MCF 10A (cell line): ENCODE measurements at places on chromosomes 3 and 15.
A peak's percentile ranks its signal among the peaks of the same experiment; 100 is the strongest.

DNA sequence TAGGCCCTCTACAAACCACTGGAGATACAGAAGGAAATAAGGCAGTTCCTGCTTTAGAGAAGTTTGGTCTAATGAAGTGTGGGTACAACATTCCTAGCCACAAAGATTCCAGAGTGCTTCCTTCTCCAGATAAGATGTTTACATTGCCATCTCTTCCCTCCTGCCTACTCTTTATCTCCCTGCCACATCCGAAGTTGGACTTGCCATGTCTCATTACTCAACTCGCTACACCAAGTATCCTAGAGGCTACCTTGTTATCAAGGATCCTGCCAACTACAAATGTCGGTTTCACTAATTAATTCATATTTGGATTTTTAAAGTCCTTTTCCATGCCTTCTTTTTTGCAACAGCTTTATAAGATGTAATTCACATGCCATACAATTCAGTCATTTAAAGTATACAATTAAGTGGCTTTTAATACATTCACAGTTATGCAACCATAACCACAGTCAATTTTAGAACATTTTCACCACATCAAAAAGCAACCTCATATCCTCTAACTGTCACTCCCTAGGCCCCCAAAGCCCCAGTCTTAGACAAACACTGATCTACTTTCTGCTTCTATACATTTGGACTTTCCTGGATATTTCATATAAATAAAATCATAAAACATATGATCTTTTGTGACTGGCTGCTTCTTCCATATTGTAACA, 53.7 kb upstream of the CSTA start:
- DNase-seq, result no peak

GRCh38 chr15:92161039-92161670, 232.5 kb upstream of the ST8SIA2 start:
- DNase-seq, result no peak

- peak; percentile 86 for DNase-seq
Measured at GRCh38 chr3:123749711-123750110, 134.4 kb downstream of the MYLK start.

- DNase-seq, result no peak
Measured at GRCh38 chr3:142270407-142270806, 45.0 kb upstream of the GK5 start.

DNA sequence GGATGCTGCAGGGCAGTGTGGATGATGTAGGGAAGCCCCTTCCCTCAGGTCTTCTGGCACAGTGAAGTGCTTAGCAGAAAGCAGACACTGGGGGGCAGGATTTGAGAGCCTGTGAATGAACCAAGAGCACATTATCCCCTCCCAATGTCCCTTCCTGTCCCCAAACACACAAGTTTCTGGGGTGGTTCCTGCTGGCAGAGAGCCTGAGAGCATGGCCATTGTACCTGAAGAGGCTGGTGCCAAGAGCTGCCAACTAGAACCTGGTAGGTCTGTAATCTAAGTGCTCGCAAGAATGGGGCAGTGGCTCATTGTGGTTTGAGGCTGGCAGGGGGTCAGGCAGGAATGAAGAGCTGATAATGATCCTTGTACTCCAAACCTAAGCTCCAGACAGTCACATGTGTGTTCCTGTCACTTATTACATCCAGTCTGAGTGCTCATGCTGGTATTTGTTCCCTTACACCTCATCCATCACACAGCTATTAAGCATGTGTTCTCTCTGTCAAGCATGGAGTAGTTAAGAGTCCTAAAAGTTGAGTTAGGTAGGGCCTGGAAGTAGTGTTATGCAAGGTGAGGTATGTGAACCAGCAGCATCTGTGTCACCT, 6.7 kb upstream of the CCR1 start:
- DNase-seq, result no peak

DNA sequence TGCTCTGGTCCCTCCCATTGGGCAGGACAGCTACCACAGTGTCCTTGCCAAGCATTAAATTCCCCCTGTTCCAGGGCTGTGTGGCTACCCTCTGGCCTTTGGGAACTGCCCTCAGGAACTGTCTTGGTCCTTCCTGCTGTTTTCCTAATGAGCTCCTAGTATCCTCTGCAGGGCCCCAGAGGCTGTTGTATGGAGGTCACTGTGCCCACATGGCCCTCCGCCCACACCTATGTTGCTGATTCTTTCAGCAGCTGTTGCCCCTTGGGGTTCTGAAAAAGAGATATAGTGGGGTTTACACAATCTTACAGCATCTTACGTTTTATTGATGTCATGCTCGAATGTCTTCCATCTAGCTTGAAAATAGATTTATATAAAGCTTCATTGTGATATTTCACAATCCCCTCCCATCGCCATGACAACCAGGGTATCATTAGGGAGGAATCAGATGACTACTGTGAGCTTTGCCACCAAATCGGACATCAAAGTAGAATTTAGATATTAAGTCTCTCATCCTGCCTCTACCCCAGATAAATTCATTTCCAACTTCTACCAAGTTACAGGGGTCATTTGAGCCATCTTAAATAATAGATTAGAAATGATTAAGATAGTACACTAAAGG, 97.1 kb upstream of the NR2E3 start:
- no peak for DNase-seq

DNA sequence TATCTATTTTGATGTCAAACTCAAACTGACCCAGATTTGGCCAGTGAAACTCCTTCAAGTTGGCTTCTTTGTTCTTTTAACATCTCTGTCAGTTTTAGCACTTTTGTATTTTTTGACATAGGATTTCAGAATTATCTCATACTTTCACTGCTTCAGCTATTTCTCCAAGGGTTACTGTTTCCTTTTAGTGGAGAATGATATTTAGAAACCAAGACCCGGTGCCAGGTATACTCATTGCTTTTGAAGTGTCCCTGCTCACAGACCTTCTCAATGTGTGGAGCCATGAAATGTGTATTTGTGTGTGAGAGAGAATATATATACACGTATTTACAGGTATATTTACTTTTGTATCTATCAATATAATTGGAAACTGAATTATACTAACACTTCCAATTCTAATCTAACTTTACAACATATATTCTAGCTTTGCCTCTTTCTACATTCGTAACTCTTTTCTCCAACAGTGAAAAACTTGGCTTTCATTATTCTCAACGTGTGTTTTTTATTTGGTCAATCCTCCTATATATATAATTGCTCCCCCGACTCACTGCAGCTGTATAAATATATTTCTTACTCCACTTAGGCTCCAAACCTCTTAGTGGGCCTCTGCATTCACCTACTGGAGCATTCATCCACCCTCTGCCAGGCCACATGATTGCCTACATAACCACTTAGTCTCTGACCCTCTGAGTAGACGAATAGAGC, 54.0 kb downstream of the OTOL1 start:
- DNase-seq, result no peak

GRCh38 chr3:58568572-58569286, 8.5 kb downstream of the FAM107A start:
- DNase-seq, result peak; percentile 67

DNA sequence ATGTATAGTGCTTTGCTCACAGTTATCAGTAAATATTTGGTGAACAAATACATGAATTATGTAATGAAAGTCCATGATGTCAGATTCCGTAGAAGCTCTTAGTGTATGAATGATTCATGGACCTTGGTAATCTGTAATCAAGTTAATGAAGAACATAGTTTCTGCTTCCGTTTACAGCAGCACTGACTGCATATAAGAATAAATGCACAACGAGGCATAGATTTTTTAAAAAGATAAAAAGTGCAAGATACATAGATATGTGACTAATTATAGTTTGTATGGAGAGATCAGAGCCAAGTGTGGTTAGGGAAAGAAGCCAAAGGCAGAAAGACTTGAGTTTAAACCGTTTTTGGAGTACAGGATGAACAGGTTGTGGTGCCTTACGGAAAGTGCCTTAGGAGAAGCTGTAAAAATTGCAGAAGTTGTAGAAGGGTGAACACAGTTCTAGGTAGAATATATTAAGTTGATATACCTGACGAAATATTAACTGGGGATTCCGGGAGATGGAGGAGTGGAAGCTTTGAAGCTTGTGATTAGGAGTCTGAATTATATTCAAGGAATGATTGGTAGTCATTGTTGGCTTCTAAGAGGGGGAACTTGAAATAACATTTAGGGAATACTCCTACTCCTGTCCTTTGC, 293.1 kb downstream of the NLGN1 start:
- no peak for DNase-seq

- peak; percentile 36 for DNase-seq
Measured at GRCh38 chr3:143433787-143434378, 314.3 kb downstream of the CHST2 start.

- no peak for DNase-seq
Measured at GRCh38 chr3:32323604-32324003, 68.0 kb upstream of the CMTM7 start.

DNA sequence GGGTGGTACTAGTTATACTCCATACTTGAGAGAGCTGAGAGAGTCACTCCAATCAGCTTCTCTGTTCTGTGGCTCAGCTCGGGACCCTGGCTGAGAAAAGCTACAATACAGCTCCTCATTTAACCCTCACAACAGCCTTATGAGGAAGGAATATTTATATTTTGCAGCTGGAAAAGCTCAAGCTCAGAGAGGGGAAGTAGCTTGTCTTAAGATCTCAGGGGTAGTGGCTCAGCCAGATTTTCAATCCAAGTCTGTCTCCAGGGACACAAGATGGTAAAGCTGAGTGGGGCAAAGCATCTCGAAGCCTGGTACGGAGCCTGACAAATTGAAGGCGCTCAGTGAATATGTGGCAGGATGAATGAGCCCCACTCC, 14.8 kb downstream of the SCAMP2 start:
- no peak for DNase-seq

GRCh38 chr15:85443593-85444087, 63.2 kb downstream of the AKAP13 start:
- peak; percentile 68 for DNase-seq

- DNase-seq, result no peak
Measured at GRCh38 chr3:15271785-15272381, 60.5 kb downstream of the SH3BP5 start.

GRCh38 chr15:70266412-70267121, 168.8 kb upstream of the TLE3 start:
- peak; percentile 85 for DNase-seq

GRCh38 chr3:153835540-153835939, 285.6 kb upstream of the ARHGEF26 start:
- no peak for DNase-seq

GRCh38 chr15:92662762-92663161, 7.2 kb upstream of the FAM174B start:
- DNase-seq, result peak; percentile 36

DNA sequence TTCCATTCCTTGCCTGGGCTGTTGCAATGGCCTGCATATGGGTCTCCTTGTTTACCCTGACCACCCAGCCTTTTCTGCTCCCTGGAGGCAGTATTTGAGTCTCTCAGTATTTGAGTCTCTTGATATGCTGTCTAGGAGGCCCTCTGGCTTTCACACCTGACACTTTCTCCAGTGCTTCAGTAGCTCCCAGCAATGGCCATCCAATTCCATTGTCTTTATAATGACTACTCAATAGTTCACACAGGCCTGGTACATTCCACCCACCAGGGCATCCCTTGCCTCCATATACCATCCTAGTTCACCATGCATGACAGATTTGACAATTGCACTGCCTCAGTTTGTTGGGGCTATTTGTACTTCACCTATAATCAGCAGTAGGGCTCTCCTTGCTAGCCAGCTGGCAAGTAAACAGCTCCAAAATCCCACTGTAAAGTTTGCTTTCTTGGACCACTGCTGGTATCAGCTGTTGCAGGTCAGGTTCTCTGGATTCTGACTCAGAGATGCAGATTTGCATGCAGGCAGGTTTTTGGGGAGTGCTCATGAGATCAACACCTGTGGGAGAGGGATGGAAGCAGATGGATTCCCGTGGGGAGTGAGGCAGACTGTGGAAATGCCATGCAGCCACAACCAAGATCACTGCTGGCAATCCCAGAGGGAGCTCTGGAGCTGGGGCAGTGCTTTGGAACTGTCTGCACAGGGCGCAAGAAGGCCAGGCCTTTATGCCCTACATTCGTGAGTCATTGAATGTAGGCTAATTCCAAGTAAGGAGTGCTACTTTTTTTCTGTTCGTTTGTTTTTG, 19.1 kb upstream of the XIRP1 start:
- no peak for DNase-seq

- no peak for DNase-seq
Measured at GRCh38 chr3:138785951-138786350, 48.8 kb downstream of the PIK3CB start.

GRCh38 chr3:125990253-125990970, 21.4 kb downstream of the ROPN1B start:
- DNase-seq, result peak; percentile 92

DNA sequence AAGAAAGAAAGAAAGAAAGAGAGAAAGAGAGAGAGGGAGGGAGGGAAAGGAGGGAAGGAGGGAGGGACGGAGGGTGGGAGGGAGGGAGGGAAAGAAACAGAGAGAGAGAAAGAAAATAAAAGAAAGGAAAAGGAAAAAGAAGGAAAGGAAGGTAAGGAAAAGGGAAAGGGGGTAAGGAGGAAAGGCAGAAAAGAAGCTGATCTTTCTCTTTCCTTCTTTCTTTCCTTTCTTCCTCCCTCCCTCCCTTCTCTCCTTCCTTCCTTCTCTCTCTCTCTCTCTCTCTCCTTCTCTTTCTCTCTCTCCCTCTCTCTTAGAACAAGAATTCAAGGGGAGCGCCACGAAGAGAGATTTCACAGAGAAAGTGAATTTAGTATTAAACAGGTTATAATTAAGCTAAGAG, 25.8 kb upstream of the TMCC1 start:
- no peak for DNase-seq

DNA sequence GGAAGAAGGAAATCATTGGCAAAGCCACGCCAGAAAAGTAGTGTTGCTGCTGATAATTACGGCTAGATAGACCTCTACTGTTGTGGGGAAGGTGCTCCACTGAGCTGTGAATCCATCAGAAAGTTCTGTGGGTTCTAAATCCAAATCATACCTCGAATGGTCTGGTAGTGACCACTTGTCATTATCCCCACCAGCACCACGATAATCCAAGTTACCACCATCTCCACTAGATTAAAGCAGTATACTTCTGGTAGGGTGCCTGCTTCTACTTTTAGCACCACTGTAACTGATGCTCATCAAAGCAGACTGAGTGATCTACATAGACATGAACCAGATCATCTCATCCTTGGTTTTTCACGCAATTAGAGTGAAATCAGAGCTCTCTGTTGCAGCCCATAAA, 185.5 kb downstream of the FMN1 start:
- DNase-seq, result no peak

GRCh38 chr3:32450426-32450825, 52.2 kb downstream of the CMTM6 start:
- no peak for DNase-seq

- no peak for DNase-seq
Measured at GRCh38 chr3:124512881-124513609, 217.2 kb upstream of the UMPS start.

- DNase-seq, result no peak
Measured at GRCh38 chr3:112119962-112120836, 12.8 kb downstream of the GCSAM start.

DNA sequence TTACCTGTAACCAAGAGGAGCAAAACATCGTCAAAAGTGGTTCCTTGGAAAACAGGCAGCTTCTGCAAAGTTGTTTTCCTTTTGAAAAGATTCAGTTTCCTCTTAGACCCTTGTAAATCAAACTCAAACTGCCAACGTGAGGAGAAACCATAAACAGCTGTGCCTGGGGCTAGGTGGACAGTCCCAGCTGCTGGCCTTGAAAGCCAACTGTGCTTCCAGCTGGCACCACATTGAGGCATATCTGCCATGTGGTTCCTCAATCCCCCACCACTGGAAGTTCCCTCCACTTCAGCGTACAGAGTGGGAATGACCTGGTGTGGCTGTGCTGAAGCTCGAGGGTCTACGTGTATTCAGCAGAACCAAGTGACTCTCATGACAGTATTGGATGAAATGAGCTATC, 40.9 kb downstream of the HRH1 start:
- DNase-seq, result no peak

- no peak for DNase-seq
Measured at GRCh38 chr15:85750319-85751290, 44.1 kb downstream of the KLHL25 start.
